ENCODE measurements at places on chromosomes 16 and 17.

DNA sequence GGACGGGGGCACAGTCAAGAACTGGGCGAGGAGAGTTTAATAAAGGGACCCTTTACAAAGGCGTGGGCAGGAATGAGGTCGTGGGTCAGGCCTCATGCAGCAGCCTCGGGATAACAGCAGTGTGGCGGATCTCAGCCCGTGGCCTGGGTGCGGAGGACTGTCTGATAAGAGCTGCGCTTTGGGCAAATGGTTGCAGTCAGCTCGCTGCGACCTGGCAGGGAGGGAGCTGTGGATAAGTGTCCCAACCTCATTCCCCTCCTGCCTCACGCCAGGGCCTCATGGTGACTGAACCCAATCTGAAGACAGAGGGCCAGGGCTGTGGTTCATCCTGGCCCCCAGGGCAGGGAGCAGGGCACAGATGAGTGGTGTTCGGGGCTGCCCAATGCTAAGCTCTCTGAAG, 13.6 kb downstream of the SMTNL2 start:
- DNase-seq, result no peak

- DNase-seq, result no peak
Observed at GRCh38 chr17:79132271-79133064, 57.8 kb downstream of the ENGASE start.

- DNase-seq, result no peak
Observed at GRCh38 chr16:59410451-59410850, 676.3 kb upstream of the GOT2 start.

DNA sequence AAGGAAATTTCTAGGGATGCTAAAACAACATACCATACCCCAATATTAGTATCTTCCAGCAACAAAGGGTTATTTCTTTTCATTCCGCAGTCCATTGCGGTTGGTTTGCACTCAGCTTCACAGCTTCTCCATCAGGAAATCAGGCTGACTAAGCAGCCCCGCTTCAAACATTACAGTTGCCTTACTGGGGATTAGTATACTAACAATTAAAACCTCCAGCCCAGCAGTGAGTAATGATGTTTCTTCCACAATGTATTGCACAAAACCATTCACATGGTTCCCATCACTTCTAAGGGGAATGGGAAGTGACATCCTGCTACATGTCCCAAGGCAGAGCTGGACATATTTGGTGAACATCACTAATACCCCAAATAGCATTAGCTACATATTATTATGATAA, 1384.9 kb downstream of the CDH8 start:
- no peak for DNase-seq

DNA sequence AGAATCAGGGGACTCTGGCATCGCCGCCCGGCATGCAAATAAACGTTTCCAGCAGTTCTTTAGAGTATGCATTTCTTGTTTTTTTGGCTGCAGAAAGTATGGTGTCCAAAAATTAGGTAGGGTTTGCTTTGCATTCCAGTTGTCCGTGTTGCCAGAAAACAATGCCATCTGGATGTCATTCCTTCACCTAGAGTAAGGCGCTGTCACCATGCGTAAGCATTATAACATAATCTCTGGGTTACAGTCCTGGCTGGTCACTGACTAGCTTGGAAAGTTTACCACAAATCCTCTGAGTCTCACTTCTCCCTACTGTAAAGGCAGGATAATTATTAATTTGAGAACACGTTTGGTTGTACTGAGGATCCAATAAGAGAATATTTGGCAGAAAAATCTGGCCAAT, 457.7 kb downstream of the XYLT1 start:
- no peak for DNase-seq

DNA sequence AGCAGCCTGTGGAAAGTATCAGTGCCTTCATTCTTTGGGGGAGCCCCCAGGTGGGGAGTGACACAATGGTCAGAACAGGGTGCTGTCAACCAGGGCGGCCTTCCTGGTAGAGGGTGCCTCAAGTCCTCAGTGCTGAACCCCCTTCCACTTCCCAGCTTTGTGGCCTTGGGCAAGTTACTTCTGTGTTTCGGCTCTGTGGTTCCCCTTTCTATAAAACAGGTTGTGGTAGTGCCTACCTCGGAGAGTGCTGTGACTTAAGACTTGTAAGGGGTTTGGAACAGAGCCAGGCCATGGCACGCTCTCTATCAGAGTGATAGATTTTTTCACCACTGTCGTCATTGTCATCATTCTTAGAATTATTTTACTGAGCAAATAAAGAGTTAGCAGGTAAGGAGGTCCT, 141.1 kb downstream of the CCDC182 start:
- no peak for DNase-seq

DNA sequence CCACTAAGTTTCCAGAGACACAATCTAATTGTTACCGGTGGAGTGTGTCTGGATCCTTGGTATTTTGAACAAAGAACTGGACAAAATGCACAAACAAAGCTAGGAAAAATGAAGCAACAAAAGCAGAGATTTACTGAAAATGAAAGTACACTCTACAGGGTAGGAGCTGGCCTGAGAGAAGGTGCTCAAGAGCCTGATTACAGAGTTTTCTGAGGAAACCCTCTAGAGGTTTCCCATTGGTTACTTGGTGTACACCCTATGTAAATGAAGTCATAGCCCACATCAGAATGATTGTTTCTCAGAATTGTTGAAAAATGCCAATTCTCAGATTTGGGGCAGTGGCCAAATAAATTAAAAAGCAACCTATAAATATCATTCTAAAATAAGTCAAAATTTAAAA, 436.4 kb downstream of the KCNJ18 start:
- DNase-seq, result no peak

DNA sequence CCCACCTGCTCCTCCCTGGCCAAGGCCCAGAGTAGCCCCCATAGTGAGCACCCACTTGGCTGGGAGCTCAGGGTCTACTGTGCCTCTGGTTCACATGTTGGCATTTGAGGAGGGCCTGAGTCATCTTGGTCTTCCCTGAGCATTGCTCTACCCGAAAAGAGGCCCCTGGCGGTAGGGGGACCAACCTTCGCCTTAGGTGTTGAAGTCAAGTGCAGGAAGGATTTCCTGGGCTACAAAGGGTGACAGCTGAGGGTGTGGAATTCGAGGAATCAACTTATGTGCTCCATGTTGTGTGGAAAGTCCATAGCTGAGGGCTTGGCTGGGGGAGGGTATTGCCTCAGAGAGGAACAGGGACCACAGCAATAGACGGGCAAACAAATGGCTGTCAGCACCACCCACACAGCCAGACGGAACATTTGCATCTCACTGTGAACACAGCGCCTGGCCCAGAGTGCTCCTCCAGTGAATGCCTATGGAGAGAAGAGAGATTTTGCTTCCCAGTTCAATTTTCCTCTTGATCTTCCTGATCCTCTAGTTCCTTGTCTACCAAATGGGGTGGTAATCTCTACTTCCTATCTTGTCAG, 35.6 kb upstream of the NGFR start:
- no peak for DNase-seq

DNA sequence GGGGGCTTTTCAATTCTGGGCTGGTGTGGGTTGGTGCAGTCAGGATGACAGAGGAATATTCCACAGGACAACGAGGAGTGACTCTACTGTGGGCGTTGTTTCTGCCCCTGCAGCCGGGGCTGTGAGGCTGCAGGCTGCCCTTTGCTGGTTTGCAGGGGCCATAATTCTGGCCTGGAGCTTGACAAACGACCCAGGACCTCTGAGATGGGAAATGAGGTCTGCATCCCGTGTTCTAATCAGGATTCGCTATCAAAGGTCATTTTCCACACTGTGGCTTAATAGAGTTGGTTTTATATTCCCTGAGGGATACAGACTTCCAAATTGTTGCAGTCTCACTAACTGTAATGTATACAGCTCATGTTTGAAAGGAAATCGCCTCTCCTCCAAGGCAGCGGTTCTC, 180.9 kb downstream of the RPTOR start:
- DNase-seq, result no peak

DNA sequence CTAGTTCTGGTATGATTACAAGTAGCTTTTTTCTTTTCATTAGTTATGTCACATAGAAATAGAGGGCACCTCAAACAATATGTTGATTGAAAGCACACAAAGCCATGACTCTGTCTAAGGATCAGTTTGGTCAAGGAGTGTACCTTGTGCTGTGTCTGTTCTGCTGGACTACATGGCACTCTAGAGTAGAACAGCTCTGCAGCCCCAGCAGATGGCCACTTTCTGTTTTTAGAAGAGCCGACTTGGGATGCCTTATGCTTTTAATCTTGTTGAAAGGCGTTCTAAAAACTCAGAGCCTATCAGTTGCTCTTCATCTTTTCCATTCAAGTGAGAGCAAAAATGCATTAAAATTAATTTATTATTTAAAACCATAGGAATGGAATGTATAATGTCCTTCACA, 49.3 kb upstream of the CA10 start:
- no peak for DNase-seq

- DNase-seq, result no peak
Observed at GRCh38 chr16:11257131-11257938, 1.3 kb upstream of the SOCS1 start.

DNA sequence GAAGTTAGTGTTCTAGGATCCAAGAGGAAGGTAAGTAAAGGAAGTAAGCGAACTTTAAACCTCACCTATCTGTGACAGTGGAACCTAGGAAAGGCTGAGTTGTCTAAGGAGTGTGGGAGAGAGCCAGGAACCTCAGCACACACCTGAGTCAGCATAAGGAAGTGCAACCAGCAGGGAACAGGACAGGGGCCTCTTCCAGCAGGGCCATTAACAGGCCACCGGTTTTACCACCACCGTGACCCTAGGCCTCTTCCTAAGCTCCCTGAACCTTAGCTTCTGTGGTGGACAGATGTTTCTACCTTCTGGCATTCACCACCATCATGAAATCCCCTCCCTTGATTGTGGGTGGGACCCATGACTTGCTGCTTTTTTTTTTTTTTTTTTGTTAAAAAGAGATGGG, 26.7 kb upstream of the GPATCH8 start:
- no peak for DNase-seq

- no peak for DNase-seq
Observed at GRCh38 chr17:72011561-72011960, 109.3 kb upstream of the SOX9 start.

GRCh38 chr17:41163828-41164227, 3.3 kb upstream of the KRTAP4-4 start:
- DNase-seq, result no peak

DNA sequence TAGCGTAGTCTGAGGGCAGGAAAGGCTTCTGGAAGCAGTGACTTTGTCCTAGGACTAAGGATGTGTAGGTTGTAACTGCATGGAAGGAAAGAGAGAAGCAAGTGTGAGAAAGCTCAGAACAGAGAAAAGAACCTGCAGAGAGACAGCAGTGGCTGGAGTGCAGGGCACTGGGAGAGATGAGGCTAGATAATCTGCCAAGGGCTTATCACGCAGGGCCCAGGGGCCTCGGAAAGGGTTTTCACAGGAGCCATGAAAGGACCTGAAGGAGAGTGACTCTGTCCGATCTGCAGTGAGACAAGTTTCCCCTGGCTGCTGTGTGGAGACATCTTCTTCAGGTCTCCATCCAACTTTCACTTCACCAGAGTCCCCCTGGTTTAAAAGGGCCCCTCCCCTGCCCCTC, 7.1 kb upstream of the SRCAP start:
- DNase-seq, result no peak

- no peak for DNase-seq
Observed at GRCh38 chr16:82730901-82731300, 104.1 kb downstream of the CDH13 start.

DNA sequence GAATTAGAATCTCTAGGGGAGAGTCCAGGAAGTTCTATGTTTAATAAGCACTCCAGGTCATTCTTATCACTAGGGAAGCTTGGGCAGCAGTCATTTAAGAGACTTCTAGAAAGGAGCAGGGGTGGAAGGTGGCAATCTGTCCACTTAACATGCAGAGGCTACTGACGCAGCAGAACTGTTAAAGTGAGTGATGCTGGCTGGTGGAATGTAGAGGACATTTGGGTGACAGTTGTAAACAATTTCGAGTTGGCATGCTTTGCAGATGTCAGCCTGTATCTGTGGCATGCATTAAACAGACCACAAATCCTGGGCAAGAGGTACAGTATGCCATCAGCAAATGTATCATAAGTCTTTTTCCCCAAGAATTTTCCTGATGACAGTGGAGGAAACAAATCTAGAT, 40.5 kb upstream of the HS3ST3A1 start:
- no peak for DNase-seq

DNA sequence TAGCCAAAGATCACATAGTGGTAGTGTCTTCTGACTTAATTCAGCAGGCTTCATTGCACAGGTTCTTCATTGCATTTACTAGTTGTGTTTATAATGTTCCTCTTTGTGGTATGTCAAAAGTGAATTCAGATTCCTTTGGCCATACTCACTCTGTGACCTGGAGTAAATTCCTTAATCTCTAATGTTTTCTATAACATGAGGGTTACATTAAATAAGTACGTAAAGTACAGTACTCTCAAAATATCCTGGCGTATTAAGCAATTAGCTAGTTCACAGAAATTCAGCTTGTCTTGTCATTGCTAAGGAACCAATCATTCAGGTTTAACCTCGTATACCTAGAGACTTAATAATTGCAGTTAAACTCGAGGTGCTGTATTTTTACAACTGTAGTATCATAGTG, 4.2 kb downstream of the RPS6KB1 start:
- no peak for DNase-seq

GRCh38 chr16:67444259-67445125, 13.6 kb downstream of the HSD11B2 start:
- no peak for DNase-seq

GRCh38 chr16:29996766-29997250, 767 bp downstream of the INO80E start:
- DNase-seq, result no peak

GRCh38 chr17:42178817-42179216, 2.1 kb downstream of the KCNH4 start:
- DNase-seq, result no peak

- no peak for DNase-seq
Observed at GRCh38 chr17:52128721-52129120, 29.8 kb downstream of the CA10 start.

- no peak for DNase-seq
Observed at GRCh38 chr16:77531752-77532151, 96.9 kb upstream of the ADAMTS18 start.

GRCh38 chr16:48965386-48965785, 316.3 kb downstream of the CBLN1 start:
- no peak for DNase-seq

- peak; percentile 91 for DNase-seq
Observed at GRCh38 chr17:50363217-50364060, 9.5 kb downstream of the MRPL27 start.

GRCh38 chr17:80348551-80349150, 66.3 kb upstream of the ENDOV start:
- DNase-seq, result no peak

DNA sequence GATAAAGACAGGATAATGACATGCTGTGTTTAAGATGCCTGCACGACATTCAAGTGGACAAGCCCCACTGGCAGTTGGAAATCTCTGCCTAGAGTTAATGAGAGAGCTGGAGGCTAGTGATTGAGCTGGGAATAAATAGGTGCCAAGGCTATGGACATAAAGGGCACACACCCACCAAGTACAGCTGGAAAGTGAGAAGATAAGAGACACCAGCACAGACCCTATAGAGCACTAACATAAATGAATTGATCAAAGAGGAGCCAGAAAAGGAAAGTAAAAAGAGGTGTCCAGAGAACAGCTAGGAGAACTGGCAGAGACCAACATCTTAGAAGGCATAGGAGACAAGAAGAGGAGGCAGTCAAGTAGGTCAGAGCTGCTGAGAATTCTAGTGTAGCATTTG, 101.2 kb downstream of the YPEL2 start:
- no peak for DNase-seq

DNA sequence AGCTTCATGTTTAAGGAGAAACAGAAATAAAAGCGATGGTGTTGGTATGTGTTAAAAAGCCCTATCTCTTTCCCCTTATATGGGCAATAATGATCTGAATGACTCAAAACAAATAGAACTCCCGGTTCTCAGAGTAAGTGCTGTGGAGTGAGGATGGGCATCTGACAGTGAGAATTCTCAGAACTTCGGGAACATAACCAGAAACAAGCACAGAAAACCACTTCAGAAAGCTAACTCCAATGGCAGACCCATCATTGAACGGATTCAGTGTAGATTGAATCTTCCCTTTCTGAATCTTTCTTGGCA, 67.2 kb downstream of the CDH8 start:
- DNase-seq, result no peak
